ENCODE measurements at places on chromosomes 6 and 20.

- DNase-seq: no peak
Observed at GRCh38 chr6:111767752-111768430, 105.4 kb downstream of the FYN start.

DNA sequence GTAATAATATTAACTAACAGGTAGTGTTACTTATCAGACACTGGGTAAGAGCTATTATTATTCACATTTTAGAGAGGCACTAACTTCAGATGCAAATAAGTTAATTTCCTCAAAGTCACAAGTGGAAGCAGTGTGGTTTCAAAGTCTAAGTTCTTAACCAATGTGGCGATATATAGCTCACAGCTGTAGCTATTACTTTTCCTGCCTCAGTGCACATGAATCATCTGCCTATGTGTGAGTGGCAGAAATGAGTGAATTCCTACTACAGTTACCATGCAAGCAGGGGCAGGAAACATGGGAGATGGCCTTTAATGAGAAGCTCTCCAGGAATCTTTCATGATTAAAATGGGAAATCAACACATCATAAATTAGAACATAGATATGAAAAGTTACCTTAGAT lies 126.2 kb upstream of the EYA4 start:
- no peak for DNase-seq

DNA sequence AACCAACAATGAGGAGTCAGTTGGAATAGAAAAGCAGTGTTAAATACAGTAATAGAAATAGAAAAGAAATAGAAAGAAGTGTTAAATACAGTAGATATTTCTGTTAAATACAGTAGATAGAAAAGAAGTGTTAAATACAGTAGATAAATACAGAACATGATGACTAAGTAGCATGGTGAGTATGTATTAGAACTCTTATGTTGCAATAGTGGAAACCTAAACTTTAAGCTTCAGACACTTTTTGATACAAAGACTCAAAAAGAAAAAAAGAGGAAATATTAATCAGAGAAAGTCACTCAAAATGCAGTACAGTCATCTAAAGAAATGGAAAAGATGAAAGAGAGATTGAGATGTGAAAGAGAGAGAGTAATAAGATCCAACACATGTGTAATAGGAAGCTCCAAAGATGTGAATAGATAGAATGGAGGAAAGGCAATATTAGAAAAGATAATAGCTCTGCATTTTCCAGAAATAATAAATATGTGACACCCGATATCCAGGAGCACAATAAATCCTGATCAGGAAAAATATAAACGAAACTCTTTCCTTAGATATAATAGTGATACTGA lies 131.5 kb upstream of the KCNK16 start:
- DNase-seq: no peak

- no peak for DNase-seq
Observed at GRCh38 chr6:84422380-84422968, 195.0 kb upstream of the CEP162 start.

DNA sequence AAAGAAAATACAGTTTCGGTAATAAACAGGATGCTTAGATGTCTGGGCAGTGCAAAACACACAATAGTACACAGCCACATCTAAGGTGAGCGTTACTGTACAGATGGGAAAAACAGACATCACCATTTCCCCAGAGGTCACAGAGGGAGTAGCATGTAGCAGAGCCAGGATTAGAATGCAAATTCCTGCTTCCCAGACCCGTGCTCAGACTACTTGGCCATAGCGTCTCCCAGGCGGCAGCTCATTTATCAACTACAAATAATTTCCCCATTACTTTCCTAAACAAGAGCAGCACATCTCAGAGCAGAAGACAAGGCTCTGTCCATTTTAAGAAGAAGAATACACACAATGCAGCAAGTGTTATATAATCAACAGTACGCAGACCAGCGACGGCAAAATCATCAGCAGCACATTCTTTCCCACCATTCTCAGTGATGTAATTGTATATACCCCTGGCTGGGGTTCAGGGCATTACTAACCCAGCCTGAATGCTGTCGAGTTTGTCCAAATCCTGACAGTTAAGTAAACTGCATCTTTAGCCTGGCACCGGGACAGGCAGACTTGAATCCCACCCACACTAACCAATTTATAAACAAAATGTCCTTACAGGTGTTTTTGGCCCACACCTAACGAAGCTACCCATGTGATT lies 61.9 kb downstream of the CNKSR3 start:
- no peak for DNase-seq

DNA sequence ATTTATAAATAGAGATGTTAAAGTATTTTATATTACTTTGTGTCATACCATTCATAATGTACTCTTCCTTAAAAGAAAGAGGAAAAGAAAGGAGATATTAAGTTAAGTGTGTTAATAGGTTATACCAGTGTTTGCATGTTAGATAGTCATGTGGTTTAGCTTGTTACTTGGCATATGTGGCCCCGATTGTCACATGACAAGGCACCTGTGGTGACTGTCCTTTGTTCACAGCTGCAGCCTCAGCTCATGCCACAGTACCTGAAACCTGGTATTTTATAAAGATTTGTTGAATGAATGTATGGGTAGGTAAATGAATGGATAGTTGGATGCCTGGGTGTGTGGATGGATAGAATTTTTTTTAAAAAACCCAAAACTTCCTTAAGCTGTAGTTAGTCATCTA lies 306.1 kb upstream of the FLRT3 start:
- DNase-seq: no peak

DNA sequence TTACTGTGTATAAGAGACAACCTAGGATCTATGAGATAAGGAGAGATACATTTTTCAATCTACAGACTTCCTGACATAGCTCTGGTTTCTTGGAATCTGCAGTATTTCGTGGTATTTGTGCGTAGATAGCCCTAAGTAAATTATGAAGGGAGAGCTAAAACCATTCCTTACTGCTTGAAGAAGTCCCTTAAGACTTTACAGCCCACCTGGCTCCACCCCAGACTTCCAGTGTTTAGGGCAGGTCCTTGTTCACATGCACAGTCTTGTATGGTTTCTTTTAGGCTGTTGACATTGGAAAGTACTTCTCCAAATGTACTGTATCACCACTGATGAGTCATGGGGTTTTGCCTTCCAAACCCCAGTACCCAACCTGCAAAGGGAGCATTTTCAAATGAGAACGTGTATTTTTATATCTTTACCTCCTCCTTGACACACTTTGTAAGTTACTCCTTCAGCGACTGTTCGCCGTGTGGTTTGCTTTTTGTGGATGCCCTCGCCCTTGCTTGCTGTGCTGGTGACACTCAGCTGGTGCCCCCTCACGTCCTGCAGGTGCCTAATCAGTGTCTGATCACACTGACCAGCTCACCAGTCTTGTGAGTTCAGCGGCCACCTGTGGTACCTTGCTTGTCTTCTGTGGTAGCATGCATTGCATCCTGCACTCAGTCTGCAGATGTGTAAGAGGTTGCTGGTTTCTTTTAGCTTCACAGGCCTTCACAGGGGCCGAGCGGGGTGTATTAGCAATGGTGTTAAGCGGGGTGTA lies 73.3 kb downstream of the IGF2R start:
- DNase-seq: no peak

DNA sequence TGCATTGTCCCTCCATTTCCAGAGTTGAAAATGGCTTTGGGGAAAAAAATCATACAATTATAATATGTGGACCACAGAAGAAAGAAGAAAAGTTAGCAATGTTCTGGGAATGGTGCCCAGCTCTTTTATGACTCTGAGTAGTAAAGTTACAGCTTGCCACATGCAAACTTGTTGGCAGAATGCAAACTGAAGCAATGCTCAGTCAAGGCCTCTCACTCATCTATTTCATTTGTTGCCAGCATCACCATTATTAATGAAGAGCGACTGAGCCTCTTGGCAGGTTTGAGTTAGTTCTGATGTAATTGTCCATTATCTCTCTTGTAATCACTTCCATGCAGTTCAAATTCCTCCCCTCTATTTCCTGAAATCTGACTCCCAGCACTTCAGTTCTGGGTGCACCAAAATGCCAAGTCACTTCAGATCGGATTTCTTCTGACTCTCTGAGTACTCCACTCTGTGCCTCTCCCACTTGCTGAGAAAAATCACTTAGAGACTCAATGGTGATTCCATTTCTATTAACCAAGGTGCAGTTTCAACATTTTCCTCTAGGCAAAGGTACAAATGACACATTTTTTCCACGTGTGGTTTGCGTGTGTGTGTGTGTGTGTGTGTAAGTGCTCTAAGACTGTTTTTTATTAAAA lies 154.4 kb upstream of the STMND1 start:
- DNase-seq: no peak

DNA sequence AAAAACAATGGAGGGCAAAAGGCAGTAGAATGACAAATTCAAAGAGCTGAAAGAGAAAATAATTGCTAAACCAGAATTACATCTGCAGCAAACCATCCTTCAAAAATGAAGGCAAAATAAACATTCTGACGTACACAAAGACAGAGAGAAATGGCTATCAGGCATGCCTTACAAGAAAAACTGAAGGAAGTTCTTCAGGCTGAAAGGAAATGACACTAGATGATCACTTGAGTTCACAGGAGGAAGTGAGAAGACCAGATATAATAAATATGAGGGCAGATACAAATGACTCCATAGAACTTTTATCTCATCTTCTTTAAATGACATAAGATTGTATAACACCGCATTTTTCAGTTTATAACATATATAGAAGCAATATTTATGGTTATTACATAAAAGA lies 30.0 kb downstream of the DZANK1 start:
- no peak for DNase-seq

- no peak for DNase-seq
Observed at GRCh38 chr20:50101281-50101680, 11.7 kb downstream of the UBE2V1 start.

- no peak for DNase-seq
Observed at GRCh38 chr20:49697071-49697470, 16.6 kb downstream of the B4GALT5 start.

DNA sequence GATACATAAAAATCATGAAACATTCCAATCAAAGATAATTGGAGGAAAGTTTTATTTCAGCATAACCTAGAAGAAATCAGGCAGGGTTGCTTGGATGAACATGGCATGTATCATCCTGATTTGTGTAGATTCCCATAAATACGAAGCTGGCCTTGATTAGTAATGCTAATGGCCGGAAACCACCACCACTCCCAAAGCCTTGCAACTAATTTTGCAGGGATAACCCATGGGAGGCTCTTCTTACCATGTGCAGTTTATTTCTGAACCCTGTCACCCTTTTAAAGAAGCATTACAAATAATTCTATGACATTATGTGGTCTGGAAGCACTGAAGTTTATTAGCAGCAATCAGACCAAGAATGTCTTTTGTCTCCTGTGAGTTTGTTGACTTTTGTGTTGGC lies 80.8 kb downstream of the AIG1 start:
- DNase-seq: no peak

GRCh38 chr6:69875715-69876114 lies 9.4 kb downstream of the COL19A1 start:
- no peak for DNase-seq

DNA sequence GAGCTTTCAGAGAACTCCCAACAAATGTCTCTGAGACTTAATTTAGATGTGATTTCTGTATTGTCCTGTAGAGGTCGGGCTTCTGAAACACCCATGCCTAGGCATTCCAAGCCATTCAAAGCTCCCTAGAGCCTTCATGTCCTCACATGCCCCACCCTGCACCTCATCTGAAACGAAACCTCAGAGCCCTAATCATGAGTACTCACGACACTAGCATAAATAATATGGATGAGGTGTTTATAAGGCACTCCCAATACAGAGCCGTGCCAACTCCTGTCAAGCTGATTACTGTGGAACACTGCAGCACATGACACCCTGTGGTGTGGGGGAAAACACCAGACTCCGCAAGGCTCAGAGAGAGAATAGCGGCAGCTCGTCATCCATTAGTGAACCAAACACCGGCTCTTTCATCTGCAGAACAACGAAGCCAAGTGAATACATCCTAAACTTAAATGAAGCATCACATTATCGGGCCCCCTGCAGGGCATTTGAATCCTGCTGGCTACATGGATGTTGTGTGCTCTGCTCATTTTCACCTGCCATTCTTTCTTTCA lies 83.8 kb downstream of the FNDC1 start:
- no peak for DNase-seq

DNA sequence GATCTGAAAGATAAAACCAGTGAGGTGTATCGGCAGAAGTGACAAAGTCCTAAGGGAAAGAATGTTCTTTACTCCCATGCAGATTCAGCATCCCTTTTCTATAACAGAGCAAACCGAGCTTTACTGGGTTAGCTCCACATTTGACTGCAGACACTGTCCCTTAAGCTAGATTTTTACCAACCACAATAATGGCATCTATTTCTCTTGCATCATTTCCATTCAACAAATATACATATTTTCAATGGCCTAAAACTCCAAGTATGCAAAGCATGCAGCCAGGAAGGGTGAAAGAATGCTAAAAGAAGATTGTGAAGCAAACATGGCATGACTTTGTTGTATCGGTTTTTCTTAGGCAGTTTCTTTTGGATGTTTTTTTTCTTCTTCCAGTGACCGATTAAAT lies 255.4 kb downstream of the OGFRL1 start:
- no peak for DNase-seq

- DNase-seq: no peak
Observed at GRCh38 chr6:95448208-95448607, 129.1 kb upstream of the MANEA start.

DNA sequence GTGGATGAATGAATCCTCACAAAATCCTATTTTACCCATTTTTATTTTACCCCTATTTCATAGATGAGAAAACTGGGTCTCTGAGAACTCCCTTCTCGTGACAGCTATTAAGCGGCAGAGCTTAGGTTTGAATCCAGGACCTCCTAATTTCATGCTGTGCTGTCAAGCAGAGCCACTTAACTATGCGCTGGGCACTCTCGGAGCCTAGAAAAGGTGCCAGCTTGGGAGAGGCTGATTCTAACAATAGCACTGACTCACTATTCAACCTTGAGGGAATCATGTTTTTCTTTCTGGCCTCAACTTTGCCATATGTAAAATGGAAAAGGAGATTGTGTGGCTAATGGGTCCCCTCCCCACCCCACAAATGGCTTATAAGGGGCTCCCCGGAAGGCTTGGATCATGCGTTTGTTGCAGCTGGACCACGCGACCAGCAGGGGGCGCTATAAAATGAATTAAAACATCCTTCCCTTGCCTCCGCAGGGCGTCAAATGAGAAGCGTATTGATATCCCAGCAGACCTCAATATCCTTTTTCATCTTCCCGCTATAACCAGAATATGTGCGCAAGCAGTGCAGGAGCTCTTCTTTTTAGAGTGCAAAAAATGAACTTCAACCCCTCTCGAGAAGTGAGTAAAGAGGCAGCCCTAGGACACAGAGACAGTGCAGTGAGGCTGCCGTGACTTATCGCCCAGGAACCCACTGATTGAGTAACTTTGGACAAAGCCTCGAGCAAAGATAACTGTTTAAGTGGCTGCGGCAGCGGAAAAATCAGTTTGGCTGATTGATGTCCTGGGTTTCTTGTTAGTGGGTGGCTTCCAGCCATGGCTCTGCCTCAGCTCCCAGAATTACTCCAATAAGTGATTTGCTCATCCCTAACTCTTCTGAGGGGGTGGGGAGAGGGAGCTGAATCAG lies 12.8 kb upstream of the PDYN start:
- DNase-seq: no peak
